Effector memory CD8-positive, alpha-beta T cell (primary cell): ENCODE measurements at places on chromosomes 11 and 22.

DNA sequence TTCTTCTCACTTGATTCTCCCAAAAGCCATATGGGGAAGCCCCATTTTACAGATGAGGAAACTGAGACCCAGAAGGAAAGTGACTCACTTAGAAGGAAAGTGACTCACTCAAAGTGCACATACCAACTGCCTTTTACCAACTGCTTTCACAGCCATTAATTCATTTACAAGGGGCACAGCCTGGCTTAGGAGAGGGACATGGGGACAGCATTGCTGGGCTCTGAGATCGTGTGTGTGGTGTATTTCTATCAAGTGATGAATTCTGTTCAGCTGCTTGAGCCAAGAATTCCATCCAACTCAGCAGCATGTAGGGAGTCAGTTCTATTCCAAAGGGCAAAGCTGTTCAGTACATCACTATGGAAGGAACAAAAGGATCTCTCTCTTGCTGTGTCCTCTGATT is 23.5 kb upstream of the PAK1 start:
- no peak for DNase-seq

GRCh38 chr11:84800755-84801346 is 826.3 kb downstream of the DLG2 start:
- no peak for DNase-seq

- no peak for DNase-seq
Measured at GRCh38 chr11:122893131-122893530, 10.6 kb downstream of the JHY start.

DNA sequence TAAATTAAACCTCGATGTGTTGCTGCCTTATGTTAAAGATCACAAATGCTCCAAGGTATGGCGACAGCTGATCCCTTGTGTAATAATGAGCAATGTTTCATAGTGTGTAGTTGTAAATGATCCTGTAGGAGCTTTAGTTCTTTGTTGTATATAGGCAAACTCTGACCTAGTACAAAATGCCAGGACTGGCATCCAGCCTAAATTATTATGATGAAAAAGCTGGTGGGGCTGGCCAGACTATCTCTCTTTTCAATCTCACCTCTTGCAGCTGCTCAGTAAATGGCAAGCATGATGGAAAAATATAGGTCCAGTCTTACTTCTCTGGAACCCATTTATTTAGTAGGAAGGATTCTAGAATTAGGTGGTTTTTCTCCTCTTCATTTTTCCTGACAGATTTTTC is 345.1 kb upstream of the C11orf87 start:
- no peak for DNase-seq
